ENCODE measurements at places on chromosomes 2 and 18. TPM values are rescaled to one million over a fixed set of nuclear protein-coding genes. Genes with fewer than 3 reads are reported as not detected.
A peak's percentile ranks its signal among the peaks of the same experiment; 100 is the strongest.

Gene ADD2
- polyA plus RNA-seq = 5.6 TPM

- DNase-seq = no peak
Observed at GRCh38 chr2:102764083-102764482, 2.3 kb downstream of the TMEM182 start.

GRCh38 chr2:66084948-66085590 is 349.9 kb upstream of the MEIS1 start:
- DNase-seq = no peak

DNA sequence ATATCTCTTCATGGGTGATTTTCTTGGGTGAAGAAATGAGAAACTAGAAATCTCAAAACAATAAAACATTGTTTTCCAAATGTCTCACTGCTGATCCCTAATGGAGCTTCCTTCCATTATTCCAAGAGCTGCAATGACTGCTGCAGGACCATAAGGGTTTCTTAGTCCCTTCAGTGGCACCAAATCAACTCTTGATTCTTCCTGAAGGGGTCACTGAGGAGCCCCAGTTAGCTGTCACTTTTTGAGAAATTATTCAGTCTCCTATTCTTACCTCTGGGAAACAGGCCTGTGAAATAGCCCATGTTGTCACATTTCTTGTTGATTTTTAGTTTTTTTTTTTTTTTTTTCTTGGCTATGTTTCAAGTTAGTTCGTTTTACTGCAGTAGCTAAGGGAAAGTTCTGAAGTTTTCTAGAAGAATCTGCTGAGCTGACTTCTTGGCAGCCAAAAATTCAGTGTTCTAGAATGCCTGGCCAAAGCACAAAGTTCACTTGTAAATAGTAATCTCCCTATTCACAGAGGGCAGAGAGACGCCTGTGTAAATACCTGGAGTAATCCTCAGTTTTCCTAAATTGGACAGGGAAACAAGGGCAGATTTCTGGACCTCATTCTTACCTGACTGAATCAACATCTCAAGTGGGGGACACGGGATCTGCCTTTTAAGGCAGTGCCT is 480.0 kb downstream of the RIT2 start:
- no peak for DNase-seq

GRCh38 chr18:64332835-64333234 is 183.9 kb upstream of the LINC00305 start:
- DNase-seq = no peak

- no peak for DNase-seq
Observed at GRCh38 chr2:30326497-30326896, 95.2 kb downstream of the LBH start.

DNA sequence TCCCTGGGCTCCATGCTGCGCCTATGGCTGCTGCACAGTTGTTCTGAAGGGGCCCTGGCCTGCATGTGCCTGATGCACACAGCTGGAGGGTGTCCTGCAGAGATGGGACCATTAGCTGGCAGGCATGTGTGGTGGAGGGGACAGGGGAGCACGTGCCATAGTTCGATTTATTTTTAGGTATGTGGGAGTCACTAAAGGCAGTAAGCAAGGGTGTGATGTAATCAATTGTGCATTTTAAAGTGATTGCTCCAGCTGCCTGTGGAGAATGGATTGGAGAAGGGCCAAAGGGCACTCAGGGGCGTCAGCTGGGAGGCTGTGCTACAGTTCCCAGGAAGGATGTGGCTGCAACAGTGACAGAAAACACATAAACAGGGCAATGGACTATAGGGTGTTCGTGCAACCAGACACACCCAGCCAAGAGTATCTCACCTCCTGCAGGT is 205.1 kb downstream of the ARL4C start:
- DNase-seq = peak; percentile 16

DNA sequence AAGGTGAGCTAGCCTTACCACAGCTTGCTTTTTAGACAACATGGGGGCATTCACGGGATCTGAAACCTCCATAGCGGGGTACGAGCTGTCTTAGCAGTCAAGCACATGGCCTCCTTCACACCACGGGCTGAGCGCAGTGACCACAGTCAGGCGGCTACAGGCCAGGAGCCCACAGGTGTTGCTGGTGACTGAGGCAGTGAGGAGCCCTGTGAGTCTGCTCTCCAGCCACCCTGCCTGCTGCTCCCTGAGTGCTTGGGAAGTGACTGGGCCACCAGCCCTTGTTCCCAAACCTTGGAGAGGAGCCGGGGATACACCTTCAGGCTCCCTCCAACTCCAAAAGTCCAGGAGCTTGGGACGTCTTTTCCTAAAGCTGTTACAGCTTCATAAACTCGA is 418.1 kb upstream of the MYT1L start:
- DNase-seq = no peak

DNA sequence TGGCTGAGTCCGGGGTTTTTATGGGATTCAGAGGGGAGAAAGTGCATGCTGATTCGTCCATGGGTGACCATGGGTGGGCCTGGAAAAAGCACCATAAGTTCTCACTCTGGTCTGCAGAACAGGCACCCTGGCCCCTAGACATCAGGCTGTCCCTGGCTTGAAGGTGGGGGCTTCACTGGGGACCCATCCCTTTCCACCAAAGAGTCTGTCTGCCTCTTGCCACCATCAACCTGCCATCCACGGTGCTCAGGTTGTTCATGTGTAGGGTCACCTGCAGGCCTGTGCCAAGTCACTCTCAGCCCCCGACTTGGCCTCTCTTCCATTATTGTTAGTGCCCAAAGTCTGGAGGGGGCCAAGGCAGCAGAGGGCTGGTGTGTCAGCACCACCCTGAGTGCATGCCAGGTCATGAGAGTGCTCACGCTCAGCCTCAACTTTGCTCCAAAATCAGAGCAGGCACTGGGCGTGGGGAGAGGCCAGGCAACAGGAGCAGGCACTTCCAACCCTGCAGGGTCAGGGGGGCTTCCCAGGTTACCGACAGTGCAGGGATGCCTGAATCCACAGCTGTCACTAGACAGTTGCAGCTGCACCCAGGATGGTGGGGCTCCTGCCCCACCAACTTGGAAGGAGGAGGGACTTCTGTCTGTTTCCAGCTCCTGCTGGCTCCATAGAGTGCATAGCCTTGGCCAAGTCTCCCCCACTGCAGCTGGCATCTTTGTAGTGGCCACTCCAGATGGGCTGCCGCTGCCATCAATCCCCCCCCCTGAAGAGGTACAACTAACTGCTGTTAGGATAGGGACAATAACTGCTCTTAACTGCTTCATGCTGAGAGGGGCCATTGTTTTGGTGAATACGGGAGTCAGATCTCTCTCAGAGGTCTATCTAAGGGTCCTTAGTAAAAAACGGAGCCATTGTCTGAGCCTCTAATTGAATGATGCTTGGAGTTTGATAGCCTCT is 209.3 kb downstream of the AKAIN1 start:
- no peak for DNase-seq

DNA sequence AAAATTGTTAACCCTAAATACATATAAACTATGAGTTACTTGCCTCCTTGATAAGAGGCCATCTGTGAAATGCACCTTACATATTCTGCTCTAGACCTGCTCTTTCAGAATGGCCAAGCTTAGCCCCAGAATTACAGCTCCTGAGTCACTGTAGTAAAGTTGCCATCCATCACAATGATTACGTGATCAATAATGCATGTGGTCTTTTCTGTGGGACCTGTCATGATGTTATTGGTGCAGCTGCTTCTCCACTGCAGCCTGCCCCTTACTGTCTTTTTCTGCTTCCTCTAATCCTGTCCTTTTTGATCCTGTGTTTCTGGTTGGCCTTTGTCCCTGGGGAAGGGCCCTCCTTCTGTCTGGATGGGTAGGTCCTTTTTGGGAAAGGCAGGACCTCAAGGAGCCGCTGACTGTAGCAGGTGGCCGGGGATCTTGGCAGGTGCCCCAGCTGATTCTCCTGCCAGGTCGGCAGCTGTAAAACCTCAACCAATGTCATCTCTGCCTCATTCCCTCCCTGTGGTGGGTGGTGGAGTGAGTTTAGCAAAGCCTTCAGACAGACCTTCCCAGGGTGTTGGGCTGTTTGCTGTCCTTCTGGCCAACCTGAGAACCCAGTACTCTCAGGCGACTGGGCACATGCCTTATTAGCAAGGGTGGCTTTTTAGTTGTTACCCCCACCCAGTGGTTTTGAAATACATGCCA is 126.2 kb upstream of the EML6 start:
- DNase-seq = no peak

DNA sequence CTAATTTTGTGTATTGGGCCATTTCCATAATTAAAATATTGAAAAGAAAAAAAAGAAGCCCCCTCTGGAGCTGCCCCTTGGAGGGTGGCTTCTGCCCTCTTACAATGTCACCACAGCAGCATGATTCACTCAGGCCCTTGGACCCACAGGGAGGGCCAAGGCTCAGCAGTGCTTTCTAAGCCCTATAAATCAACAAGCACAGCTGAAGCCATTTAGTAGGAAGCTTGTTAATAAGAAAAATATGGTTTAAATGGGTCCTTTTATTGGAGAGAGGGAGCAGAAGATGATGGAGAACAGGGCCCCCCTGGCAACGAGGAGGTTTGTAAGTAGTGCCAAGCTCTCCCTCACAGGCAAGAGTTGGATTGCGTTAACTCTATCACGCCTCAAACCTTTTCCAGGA is 107.6 kb upstream of the FZD7 start:
- DNase-seq = no peak

- DNase-seq = no peak
Observed at GRCh38 chr18:31587529-31587928, 4.1 kb upstream of the TTR start.

Gene DPP10
- polyA plus RNA-seq = 13.9 TPM

Measured in right renal cortex interstitium (tissue), 3 donors.